ENCODE measurements at places on chromosomes 2 and 18.

- no peak for DNase-seq
Observed at GRCh38 chr2:105893011-105893995, 148.6 kb downstream of the NCK2 start.

- DNase-seq, result no peak
Observed at GRCh38 chr2:98932778-98933343, 3.2 kb downstream of the CRACDL start.

DNA sequence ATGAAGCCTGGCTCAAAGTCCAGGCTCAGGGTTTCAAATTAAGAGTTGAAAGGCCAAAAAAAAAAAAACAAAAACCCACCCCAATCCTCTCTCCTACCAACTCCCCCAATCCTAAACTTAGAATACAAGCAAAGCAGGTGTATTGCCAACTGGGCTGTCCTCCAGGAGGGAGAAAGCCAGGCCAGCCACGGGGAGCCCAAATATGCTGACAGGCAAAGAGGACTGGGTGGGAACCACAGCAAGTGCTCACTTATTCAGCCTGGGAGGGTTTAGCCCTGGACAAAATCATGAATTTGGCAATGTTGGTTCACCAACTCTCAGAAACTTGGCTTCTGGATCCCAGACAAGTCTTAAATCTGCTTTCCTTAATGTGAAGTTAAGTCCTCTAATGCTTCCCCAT is 36.5 kb downstream of the GKN2 start:
- no peak for DNase-seq

DNA sequence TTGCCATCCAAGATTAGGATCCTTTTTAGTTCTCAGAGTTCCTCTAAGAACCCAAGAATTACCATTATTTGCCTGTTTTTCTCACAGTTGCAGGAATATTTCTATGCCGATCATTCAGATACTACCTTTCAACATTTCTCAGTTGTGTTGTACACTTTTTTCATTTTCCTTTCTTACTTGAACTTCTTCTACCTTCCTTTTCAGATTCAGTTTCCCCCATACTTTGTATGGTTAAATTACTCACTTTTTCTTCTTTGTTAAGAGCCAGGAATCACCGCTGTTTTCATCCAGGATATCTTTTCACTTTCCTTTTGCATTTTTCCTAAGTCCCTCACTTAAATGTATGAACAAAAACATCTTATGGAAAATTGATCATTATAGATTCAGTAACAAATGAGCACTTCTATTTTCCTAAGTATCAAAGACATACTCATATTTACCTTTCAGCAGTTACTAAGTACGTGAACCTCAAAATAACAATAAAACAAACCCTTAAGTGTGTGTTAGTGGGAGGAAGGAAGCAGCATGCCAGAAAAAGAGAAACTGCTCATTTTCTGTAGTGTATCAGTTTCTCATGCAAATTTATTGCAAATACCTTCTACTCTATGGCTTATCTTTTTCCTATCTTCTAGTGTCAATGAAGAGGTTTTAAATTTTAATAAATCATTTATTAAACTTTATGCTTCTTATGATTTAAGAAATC is 64.3 kb upstream of the STAT1 start:
- no peak for DNase-seq

GRCh38 chr2:121625953-121626352 is 23.3 kb downstream of the CLASP1 start:
- no peak for DNase-seq

- peak; percentile 86 for DNase-seq
Observed at GRCh38 chr18:46173393-46174341, 69.5 kb downstream of the HAUS1 start.

DNA sequence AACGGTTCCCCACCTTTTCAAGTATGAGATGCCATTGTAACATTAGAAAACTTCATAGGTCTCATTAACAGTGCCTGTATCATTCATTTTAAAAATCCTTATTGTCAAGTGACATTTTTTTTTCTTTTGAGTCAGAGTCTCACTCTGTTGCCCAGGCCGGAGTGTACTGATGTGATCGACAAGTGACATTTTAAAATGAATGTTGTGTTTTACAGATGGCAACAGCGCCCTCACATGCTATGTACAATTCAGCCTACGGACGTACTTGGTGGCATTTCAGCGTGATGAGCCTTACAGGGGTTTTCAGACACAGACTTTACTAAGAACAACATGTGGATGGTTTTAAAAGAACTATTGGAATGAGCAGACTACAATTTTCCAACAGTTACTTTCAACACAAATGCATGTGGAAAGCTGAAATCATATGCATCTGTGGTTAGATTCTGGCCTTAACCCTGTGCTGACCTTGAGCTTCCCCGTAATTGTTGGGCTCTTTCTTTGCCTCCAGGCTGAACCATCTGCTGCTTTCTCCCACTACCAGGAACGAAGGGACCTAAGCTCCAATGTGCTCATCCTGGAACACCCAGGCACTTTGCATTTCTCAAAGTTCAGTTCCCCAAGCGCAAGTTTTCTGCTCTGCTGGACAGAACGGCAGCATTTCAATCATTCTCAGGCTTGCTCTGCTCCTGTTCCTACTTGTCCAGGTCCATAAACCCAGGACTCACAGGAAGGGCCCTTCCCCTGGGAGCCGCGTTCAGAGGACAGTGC is 119.9 kb upstream of the NDUFV2 start:
- DNase-seq, result peak; percentile 5
